ENCODE measurements at places on chromosomes 1 and 21.

DNA sequence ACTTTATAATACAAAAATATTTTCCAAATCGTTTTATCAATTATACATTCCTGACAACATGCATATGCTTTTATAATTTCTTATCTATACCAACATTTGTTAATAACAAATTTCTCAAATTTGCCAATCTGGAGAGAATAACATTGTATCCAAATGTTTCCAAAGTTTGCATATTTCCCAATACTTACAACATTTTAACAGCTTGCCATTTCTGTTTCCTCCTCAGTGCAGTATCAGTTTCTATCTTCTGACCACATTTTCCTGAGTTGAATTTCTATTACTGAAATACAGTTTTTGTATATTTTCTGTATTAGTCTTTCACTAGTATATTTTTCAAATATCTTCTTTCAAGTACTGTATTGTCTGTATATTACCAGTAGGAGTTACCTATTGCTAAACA, 1594.3 kb downstream of the PLA2G4A start:
- DNase-seq, result no peak

DNA sequence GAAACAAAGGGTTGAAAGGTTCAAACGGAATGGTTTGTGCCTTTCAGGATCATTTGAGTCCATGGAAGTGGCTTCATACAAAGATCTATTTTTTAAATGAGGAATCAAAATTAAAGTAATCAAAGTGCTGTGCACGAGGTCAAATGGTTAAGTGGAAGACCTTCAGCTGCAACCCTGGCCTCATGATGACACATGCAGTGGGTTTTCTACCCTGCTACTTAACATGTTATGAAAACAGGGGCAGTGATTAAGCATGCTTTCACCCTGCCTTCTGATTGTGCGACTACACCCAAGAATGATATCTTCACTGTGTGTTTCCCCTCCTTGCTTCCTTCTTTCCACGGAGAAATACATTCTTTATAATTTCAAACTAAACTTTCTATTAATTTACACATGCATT, 604.2 kb downstream of the LRRIQ3 start:
- DNase-seq, result peak; percentile 1

DNA sequence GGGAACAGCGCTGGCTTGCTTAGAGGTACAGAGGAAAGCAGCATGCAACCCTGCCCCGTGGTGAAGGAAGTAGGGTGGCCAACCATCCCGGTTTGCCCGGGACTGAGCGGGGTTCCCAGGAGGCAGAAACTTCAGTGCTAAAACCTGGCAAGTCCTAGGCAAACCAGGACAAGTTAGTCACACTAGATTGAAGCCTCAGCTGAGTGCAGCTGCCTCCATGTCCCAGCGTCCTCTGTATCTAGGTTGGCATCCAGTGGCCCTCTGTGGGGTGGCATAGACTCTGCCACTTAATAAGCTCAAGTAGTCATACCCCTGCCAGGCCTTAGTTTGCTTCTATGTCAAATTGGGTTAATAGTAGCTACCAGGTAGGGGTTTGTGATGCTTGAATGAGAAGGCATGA, 67.1 kb downstream of the ATP2B4 start:
- no peak for DNase-seq

GRCh38 chr1:118151312-118151937, 33.6 kb downstream of the SPAG17 start:
- DNase-seq, result peak; percentile 60

GRCh38 chr1:94979656-94980581, 53.0 kb upstream of the CNN3 start:
- no peak for DNase-seq

DNA sequence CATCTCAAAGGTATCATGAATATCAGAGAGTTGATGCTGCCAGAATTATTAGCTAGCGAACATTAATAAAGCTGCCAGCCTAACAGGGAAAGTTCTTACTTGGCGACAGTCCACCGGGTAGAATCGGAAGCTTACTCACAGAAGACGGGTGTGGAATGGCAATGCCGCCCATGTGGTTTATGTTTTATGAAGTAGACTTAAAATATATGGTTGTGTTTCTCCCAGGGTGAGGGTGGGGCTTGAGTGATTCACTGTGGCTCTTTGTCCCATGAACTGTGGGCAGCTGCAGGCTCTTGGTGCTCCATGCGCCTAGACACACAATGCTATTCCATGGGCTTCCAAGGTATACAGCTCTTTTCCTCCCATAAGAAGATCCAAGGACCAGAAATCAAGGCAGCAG, 162.7 kb downstream of the PIGK start:
- DNase-seq, result no peak

DNA sequence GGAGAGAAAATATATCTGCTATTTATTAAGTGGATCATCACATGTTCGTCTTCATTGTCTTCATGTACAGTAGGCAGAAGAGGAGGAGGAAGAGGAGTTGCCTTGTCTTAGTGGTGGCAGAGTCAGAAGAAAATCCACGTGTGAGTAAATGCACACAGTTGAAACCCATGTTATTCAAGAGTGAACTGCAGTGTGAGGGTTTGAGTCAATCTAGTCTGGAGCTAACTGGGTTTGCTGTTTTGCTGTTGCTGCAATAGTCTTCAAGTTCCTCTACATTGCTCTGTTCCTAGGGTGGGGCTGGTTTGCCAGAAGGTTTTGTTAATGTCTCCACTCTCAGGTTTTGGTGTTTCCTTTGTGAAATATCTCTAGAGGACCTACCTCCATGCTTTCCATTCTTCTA, 3.1 kb upstream of the CD1A start:
- DNase-seq, result no peak

DNA sequence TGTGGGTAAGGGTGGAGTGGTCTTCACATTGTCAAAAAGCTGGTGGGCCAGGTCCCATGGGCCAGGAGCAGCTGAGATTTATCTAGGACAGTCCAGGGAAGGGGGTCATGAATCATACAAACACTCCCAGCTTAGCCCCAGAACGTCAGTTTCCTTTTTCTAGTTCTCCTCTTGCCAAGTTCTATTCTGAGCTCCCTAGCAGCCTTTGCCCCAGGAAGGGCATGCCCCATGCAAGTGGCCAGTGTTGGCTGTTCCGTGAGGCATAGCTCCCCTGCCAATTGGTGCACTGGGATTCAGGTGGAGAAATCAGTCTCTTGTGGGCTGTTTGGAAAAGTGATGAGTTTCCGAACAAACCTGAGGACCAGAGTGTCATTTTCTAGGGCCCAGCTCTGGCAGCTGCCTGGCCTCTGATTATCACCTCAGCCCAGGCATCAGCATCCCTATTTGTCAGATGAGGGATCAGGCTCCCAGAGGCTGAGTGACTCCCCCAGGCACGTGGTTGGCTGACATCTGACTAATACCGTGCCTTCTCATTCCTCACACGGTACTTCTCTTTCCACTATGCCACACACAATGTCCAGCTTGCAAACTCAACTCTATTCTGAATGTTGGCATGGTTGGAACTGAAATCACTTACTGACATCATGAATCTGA, 14.2 kb upstream of the MYOM3 start:
- peak; percentile 31 for DNase-seq

DNA sequence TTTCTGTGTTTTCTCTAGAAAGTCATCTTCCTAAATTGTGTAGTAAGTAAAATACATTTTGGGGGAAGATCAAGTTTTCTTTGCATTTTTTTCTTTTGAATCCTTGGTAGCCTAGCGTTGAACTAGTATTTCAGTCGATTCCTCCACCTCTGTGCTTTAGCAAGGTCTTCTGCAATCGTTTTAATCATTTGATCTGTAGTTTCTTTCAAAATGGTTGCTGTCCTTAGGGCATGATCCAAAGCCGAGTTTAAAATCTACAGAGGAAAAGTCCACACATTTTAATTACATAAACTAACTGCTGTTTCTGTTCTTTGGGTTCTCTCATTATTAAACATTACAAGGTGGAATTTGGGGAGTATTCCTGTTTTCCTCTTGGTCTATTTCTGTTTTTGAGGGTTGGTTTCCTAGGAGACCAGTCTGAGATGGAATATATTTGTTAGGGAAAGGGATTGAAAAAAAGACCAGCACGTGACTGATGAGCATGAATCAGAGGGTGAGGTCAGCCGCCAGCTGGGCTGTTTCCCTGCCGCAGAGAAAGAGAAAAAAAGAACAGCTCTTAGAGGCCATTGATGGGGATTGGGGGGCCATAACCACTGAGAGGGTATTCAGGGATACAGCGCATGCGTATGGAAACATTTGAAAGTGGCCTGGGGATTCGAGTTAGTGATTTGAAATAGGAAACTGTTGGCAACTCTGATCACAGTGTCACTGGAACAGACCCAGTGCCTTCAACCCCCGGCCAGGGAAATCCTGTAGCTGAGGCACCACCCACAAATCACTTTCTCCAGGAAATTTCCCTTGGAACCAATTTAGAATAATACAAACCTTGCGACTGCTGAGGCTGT, 40.6 kb downstream of the AKNAD1 start:
- DNase-seq, result peak; percentile 90

- no peak for DNase-seq
Observed at GRCh38 chr1:119731741-119732430, 20.2 kb downstream of the PHGDH start.

GRCh38 chr1:37131281-37131680, 97.0 kb upstream of the GRIK3 start:
- no peak for DNase-seq

- DNase-seq, result no peak
Observed at GRCh38 chr21:40165773-40166070, 298.5 kb downstream of the PCP4 start.

DNA sequence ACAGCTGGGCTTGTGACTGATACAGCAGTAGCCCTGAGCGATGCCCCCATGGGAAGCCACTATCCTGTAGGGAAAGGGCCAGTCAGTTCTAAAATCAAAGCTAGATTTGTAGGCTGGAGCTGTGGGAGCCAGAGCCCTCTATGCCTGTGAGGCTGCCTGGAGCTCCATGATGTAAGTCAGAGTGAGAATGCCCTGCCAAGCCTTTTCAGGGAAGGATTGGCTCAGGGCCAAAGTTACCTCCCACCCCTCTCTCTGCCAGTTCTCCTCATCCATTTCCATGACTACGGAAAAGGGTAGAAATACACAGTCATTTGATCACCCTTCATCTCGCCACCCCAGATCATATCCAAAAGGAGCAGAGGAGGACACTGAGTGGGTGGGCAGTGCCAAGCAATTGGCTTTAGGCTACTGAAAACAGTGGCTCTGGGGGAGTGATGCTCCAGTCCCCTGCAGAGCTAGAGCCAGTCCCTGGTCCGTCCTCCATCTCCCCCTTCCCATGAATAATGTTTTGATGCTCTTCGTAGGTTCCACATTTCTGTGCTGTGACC, 59.5 kb upstream of the KCNA3 start:
- DNase-seq, result no peak

- DNase-seq, result no peak
Observed at GRCh38 chr1:117671781-117672501, 66.1 kb downstream of the TENT5C start.

DNA sequence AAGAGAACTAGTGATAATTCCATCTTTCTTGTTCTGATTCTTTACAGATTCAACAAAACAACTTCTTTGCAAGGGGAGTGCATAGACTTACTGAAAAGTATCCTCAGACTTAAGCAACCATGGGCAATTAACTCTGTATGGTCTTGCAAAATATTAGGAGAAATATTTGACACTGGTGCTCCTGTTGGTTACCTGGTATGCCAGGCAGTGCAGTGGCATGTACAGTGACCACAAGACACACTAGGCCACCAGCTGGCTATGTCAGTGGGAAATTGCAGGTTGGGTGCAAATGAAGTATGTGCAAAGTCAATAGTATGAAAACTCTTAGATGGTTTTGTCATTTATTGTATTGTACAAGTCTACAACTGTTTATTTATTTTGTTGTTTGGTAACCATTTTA, 34.5 kb downstream of the EPS15 start:
- DNase-seq, result peak; percentile 21

DNA sequence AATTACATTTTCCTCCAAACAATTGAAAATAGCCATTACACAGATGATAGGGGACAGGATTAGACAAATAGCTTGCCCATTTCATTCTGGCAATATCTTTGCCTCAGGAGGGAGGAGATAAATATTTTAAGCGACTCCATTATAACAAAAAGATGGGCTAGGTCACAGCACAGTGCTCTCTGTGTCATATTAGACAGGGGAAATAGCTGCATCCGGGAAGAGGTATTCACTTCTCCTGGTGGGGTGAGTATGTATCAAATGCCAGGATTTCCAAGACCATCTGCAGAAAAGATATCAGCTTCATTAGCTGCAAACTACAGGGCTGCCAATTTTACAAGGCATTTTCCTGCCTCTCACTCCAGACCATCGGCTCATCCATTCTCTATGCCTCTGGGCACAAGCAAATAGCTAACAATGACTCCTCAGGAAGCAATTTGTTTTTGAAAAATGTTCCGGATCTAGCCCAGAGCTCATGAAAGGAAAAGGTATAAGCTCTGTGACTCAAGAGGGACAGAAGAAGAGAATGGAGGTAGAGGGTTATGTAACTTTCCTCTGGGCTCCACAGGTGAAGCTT, 41.9 kb upstream of the ANGPTL7 start:
- DNase-seq, result peak; percentile 77

DNA sequence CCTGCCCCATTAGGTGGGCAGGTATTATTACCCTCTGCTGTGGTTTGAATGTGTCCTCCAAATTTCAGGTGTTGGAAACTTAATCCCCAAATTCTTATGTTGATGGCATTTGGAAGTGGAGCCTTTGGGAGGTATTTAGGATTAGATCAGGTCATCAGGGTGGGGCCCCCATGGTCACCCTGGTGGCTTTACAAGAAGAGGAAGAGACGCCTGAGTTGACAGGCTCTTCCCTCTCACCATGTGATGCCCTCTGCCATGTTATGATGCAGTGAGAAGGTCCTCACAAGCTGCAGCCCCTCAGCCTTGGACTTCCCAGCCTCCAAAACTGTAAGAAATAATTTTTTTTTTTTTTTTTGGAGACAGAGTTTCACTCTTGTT, 8.8 kb upstream of the THEMIS2 start:
- no peak for DNase-seq
